ENCODE measurements at places on chromosomes 5 and 9.
A peak's percentile ranks its signal among the peaks of the same experiment; 100 is the strongest.

- DNase-seq = no peak
These were observed 92.7 kb downstream of the SV2C start for GRCh38 chr5:76175821-76176403.

GRCh38 chr9:68507130-68507805 is 33.4 kb downstream of the TMEM252 start:
- DNase-seq = no peak

GRCh38 chr9:11893331-11893730 is 799.9 kb upstream of the TYRP1 start:
- DNase-seq = no peak

- DNase-seq = no peak
These were observed 90.1 kb downstream of the ZFAND5 start for GRCh38 chr9:72274916-72275315.

DNA sequence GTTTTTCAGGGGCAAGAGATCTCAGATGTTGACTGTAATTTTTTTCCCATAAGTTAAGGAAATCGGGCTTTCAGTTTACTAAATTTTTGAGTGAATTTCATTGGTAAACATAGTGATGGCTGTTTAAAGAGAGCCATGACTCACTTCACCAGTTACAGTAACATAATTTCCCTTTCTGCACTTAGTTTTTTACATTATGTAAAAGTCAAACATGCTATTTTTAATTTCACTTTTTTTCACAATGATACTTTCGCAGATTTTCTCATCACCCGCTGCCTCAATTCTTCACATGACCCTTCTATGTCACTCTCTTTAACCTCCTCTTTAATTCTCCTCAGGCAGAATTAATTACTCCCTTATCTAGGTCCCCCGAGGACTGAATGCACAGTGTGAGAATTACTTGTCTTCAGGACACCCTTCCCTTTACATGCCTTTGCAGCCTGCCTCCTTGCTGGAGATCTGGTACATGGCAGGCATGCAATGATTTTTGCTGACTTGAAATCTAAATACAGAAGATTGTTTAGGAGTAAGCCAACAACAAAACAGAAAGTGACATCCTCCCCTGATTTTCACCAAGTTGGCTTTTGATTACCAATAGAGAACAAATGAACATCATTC is 217.5 kb upstream of the S1PR3 start:
- DNase-seq = peak; percentile 40

DNA sequence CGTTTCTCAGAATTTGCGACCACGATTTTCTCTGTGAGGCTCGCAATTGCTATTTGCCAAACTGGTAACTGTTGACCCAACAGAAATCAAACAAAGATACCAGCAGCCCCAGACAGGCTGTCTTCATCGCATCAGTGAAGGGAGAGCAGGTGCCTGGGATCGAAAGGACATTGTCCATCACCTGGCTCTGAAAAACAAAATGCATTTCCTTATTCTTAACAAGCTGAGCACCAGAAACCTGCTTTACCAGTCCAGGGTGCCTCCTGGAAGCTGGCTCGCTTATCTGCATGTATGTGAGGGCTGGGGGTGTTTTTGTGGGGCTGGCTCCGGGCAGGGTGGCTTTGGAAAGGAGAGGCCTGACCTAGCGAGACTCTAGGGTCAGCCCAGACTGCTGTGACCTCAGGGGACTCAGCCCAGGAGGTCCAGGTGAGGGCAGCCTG is 24.7 kb downstream of the WWC1 start:
- DNase-seq = no peak

DNA sequence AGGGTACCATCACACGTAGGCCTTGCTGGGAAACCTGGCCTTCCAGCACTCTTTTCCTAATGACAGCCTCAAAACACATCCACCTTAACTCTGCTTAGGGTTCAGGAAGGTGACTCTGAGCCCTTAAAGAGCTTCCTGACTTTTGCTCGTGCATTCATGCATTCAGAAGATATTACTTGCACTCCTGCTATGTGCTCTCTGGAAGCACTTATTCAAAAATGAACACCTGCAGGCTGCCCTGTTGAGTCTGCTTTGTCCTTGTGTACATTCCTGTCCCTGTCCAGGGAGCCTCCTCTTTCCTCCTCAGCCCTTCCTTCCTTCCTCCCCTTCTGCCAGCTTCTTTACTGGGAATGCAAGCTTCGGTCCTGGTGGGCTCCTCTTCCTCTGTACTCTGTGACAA is 61.5 kb downstream of the SPRY4 start:
- DNase-seq = no peak

DNA sequence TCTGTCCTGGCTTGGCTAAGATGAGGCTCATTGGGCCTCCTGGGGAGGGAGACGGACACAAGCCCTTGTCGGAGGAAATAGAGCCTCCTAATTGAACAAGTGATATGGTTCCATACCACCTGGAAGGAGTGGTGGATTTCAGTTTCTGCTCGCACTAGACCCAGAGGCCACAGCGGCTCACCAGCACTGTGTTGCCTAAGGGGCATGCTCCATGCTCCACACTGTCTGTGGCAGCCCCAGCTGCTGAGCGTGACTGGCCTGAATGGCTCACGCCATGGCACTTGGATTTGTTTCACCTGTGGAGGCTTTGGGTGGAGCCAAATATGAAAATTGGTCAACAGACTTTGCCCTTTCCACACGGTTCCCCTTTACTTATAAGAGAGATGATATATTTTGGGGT is 181.1 kb downstream of the HSPA4 start:
- DNase-seq = no peak

DNA sequence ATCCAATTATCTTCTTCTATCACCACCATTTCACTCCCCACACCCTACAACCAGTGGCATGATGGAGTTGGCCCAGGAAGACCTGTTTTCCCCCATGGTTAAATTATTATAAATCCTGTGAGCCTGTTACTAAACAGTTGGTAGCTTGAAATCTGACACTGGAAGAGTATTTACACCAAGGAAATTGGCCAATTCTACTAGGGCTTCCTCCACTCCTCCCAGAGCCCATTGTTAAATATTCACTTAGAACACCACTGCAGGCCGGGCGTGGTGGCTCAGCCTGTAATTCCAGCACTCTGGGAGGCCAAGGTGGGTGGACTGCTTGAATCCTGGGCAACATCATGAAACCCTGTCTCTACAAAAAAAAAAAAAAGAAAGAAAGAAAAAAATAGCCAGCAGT is 32.4 kb upstream of the CKS2 start:
- DNase-seq = no peak

Data from MG63 (cell line).